Hypothalamus (tissue), 51 donors: ENCODE measurements at places on chromosomes 4 and X.

DNA sequence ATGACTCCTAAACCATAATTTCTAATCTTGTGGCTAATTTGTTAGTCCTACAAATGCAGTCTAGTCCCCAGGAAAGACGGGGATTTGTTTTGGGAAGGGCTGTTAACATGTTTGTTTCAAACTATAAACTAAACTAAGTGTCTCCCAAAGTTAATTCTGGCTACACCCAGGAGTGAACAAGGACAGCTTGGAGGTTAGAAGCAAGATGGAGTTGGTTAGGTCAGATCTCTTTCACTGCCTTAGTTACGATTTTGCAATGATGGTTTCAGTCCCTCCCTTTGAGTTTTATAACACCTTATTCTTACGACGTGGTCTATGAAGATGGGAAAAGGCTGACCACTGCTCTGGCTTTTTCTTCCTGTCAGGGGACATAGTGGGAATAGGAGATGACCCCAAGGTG is 27.0 kb upstream of the IL2 start:
- no peak for DNase-seq

GRCh38 chr4:10075158-10075863 is 41.3 kb downstream of the WDR1 start:
- no peak for DNase-seq

- DNase-seq: no peak
These were observed 538.1 kb downstream of the STIM2 start for GRCh38 chr4:27398631-27399310.

GRCh38 chr4:29276150-29276549 is 1444.0 kb upstream of the PCDH7 start:
- no peak for DNase-seq

GRCh38 chrX:44795945-44796450 is 47.8 kb upstream of the DUSP21 start:
- DNase-seq: no peak

DNA sequence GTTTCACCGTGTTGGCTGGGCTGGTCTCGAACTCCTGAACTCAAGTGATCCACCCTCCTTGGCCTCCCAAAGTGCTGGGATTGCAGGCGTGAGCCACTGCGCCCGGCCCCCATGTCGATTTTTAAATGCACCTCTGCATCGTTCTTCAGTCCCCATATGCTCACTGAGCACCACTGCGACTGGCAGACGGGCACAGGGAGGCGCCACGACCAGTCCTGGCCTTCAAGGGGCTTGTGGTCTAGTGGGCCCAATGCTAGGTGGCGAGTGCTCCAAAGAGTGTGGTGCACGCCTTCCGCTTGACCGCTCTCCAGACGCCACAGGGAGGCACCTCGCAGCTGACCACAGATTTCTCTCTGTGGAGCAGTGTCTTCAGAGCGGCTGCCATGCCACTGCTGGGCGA is 11.7 kb upstream of the MSANTD1 start:
- DNase-seq: no peak
